ENCODE measurements at places on chromosomes 11 and 22.

GRCh38 chr11:11155962-11156815 lies 196.9 kb downstream of the CSNK2A3 start:
- DNase-seq = peak; percentile 67

GRCh38 chr22:19344420-19344819 lies 52.9 kb upstream of the CLTCL1 start:
- DNase-seq = no peak

GRCh38 chr11:10735481-10736475 lies 15.3 kb upstream of the CTR9 start:
- DNase-seq = peak; percentile 86

- DNase-seq = no peak
Observed at GRCh38 chr11:13108416-13108815, 99.3 kb downstream of the RASSF10 start.

DNA sequence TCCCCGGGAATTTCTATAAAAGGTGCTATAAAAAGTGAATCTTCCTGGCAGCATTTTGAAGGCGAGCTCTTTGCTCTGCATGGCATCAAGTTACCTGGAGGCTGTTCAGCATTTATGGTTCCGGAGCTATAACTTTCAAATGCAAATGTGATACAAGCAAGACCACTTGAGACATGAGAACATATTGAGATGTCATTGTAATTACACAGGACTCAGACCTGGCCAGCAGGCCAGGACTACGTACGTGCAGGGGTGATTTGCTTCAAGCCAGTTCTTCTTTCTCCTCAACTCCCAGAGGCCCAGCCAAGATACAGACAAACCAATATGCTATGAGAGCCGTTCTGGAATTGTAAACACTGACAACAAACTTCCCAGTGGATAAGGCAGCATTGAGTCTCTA lies 227.4 kb upstream of the FAT3 start:
- no peak for DNase-seq

- no peak for DNase-seq
Observed at GRCh38 chr11:10628508-10629236, 60.2 kb upstream of the LYVE1 start.

DNA sequence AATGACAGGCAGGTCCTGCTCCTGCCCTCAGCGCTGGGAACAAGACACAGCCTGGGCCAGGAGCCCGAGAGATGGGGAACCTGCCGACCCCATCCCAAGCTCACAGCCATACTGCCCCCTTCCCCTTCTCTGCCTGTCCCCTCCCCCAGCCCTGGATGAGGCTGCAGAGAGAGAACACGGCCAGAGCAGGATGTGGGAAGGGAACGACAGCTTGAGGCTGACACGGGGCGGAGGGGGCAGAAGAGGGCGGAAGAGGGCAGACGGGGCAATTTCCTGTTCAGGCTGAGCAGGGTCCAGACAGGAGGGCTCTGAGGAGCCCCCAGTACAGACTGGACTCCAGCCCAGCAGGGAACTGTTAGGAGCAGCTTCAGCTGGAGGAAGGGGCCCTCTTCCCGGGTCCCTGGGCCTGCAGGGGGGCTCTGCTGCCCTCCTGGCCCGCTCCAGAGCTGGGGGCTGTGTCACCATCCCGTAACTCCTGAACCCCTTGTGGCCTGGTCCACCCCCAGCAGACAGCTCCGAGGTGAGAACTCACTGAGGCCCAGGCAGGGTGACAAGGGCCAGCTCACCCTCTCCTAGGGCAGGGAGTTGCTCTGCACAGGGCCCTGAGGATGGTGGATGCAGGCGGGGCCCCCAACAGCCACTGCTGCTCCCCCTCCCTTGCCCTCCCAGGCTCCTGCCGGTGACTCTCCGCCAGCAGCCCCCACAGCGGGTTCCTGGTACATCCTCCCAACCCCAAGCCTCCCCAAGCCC lies 5.7 kb downstream of the CTSD start:
- peak; percentile 54 for DNase-seq

DNA sequence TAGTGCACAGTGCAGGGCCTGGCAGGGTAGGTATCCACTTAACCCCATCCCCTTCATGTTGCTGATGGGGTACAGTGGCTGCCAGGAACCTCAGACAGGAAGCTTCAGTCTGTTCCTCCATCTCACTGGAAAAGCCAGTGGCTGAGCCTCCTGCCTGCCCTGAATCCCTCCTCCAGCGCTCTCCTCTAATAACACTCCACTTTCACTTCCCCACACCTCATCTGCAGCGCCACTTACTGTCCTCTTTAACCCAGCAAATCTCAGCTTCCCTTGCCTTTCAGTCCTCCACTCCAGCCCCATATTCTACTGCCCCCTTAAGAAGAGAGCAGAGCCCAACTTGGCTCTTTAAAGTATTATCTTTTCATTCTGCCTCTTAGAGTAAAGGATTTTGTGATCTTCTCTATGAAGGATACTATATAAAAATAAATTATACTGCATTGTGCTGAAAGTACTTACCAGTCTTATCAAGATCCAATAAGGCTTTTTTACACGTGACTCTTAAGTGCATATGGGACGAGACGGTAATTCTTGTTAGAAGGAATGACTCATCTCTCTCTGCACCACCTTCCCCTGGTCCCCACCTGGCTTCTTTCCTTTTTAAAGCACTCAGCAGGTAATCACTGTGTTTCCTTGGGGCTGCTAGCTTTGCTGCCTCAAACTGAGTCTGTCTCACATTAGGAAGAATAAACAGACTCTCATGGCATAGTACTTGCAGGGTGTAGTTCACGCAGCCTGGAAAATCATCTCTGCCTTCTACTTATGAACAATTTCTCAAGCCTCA lies 238.0 kb upstream of the NARS2 start:
- no peak for DNase-seq

Data from CD4-positive, alpha-beta T cell treated with Interleukin-17A for 1 hour (primary cell).